ENCODE measurements at places on chromosomes 5 and 9.

GRCh38 chr5:42887097-42887496 is 75.4 kb upstream of the SELENOP start:
- no peak overlapping the region for H3K27ac ChIP-seq
- H3K4me1 ChIP-seq, result no peaks in the 10 kb centered on the region
- peaks cover 8% of the 10 kb centered on the region for H3K27me3 ChIP-seq

DNA sequence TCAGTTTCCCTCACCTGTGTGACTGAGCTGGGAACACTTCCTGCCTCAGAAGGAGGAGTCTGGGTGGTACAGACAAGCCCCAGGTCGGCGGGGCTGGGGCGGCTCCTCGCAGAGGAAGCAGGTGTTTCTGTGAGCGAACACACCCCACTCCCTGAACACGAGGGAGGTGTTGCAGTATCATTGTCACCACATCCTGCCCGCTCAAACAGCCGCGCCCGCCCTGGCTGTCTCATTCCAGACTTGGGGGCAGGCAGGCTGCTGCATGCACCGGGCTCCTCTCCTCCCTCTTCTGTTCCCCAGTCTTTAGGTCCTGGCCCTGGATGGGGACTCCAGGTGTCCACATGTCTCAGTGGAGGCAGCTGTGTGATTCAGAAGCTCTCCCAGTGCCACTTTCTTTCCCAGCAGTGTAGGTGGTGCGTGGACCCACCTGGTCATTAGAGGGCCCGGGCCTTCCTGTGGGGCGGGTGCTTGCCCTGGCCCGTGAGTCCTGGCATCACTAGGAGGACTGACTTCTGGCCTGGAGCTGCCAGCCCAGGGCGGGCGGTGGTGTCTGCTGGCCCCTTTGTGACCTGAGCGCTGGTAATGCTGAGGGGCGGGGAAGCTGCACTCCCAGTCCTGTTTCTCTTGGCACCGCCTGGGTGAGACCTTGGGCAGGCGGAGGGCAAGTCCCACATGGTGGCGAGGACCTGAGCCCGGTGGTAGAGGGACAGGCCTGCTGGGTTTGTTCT is 18.3 kb upstream of the PHYHD1 start:
- peaks cover 3% of the 10 kb centered on the region for H3K36me3 ChIP-seq
- H3K4me1 ChIP-seq, result peaks cover 7% of the 10 kb centered on the region
- H3K27ac ChIP-seq, result no peak overlapping the region
- no peaks in the 10 kb centered on the region for H3K27me3 ChIP-seq
- H3K4me3 ChIP-seq, result no peak overlapping the region

- H3K4me3 ChIP-seq, result no peak overlapping the region
- DNase-seq, result no peak
- H3K4me1 ChIP-seq, result peaks cover 27% of the 10 kb centered on the region
- H3K27ac ChIP-seq, result no peak overlapping the region
Measured at GRCh38 chr5:140216478-140217074, 41.6 kb downstream of the CYSTM1 start.

DNA sequence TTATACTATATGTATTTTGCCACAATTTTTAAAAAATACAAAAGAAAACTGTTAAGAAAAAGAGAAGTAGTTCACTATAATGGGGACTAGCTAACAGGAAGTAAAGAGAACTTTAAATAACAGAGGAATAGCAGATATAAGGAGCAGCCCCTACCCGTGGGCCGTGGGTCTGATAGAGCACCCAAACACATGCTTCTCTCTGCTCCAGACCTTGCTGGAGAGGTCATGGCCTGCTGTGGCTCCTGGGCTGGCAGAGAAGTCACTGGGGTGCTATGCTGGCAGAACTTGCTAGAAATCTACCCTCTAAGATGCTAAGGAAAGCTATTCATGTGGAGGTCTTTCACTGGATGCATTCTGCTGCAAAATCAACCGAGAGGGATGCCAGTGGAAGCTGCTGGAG is 10.0 kb upstream of the TNFAIP8 start:
- H3K27me3 ChIP-seq, result no peaks in the 10 kb centered on the region
- no peak overlapping the region for H3K27ac ChIP-seq
- H3K4me3 ChIP-seq, result no peak overlapping the region
- DNase-seq, result no peak
- H3K4me1 ChIP-seq, result peaks cover 20% of the 10 kb centered on the region

DNA sequence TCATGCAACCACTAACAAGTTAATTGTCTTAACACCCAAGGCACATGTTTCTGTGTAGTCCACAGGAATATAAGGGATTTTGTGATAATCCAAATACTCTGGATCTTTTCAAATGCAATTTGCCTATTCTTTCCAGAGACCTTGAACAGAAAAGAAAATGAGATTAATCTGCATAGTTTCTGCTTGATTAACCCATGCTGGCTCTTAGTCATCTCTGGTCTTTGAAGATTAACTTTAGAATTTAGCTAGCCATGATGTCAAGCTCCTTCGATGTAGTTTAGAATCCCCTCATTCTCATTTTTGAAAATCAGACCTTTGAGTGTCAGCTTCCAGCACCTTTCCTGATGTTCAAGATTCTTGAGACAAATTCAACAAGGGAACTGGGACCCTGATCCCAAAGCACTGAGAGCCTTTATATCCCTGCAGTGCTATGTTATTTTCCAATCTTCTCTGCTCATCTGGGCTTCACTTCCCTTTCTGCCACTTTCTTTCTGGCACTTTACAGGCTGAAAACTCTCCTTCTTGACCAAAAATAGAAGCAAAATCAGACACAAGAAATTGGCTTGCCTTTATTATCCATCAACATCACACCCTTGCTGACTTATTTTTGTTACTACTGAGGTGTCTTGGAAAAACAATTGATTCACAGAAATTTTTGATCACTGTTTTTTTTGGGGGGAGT is 155.5 kb downstream of the PALM2AKAP2 start:
- DNase-seq, result peak; percentile 74
- peaks cover 19% of the 10 kb centered on the region for H3K4me1 ChIP-seq
- no peak overlapping the region for H3K4me3 ChIP-seq
- H3K36me3 ChIP-seq, result no peaks in the 10 kb centered on the region
- no peaks in the 10 kb centered on the region for H3K27me3 ChIP-seq

GRCh38 chr9:32220750-32221149 is 163.7 kb upstream of the ACO1 start:
- no peaks in the 10 kb centered on the region for H3K36me3 ChIP-seq
- no peak overlapping the region for H3K4me3 ChIP-seq
- H3K4me1 ChIP-seq, result no peaks in the 10 kb centered on the region

GRCh38 chr5:99349787-99350186 is 421.0 kb upstream of the CHD1 start:
- DNase-seq, result no peak
- no peak overlapping the region for H3K27ac ChIP-seq
- no peaks in the 10 kb centered on the region for H3K27me3 ChIP-seq

DNA sequence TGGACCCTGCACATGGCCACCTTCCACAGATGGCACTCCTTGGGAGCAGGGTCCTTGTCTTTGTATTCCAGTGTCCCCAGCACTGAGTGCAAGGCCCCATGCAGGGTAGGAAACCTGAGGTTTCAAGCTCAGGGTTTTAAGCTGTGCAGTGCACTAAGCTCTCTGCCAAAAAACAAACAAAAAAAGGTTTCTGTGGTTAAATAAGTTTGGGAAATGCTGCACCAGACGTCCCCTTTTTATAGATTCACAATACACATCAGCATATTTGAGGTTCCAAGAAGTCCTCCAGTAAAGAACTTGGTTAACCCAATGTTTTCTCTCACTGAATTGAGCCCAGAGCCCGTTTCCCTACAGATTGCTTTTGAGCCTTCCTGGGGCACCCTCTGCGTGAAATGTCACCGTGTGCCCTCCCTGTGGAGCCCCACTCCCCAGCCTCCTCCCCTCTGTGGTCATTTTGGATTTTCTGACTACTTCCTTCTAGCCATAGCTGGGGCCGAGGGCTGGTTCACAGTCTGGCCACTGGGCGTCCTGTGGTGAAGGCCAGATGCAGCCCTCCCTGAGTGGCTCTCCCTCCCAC is 17.1 kb downstream of the DELE1 start:
- peak; percentile 64 for DNase-seq
- peaks cover 6% of the 10 kb centered on the region for H3K4me1 ChIP-seq
- H3K27ac ChIP-seq, result no peak overlapping the region
- peaks cover 16% of the 10 kb centered on the region for H3K36me3 ChIP-seq

DNA sequence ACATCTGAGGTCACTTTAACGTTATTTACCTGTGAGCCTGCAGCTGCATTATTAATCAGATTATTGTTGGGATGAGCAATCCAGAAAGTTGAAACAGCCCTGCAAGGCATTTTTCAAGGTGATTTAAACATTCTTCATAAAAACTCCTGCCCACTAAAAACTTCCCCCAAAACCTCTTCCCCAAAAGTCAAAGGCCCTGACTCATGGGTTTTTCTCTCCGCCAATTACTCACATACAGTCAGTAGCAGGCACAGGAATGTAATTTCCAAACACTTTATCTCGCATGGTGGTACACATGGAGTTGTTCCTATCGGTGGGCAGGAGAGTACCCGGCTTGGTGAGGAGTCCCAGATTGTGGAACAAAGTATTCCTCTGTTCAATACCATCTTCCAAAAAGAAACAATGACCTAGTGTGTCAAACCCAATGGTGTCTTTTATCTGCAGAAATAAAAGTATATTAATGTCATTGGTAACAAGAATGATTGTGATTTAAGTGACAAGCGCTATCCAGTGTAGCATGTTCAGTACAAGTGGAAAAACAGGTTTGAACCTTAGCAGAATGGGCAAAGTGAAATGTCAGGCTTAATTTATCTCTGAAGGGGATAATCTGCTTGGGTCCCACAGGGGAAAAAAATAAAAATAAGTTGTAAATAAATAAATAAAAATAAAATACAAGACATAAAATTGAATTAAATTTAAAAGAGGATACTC is 38.3 kb downstream of the CEMIP2 start:
- H3K4me1 ChIP-seq, result peaks cover 8% of the 10 kb centered on the region
- H3K36me3 ChIP-seq, result peaks cover 15% of the 10 kb centered on the region

- H3K27ac ChIP-seq, result no peak overlapping the region
- no peak overlapping the region for H3K4me3 ChIP-seq
- no peaks in the 10 kb centered on the region for H3K36me3 ChIP-seq
- H3K4me1 ChIP-seq, result peaks cover 37% of the 10 kb centered on the region
- DNase-seq, result peak; percentile 74
Measured at GRCh38 chr5:177476531-177477233, 3.2 kb upstream of the DBN1 start.

- H3K36me3 ChIP-seq, result no peaks in the 10 kb centered on the region
- no peak overlapping the region for H3K27ac ChIP-seq
- peaks cover 11% of the 10 kb centered on the region for H3K4me1 ChIP-seq
- DNase-seq, result peak; percentile 47
- H3K4me3 ChIP-seq, result no peak overlapping the region
Measured at GRCh38 chr9:126704157-126704891, 90.6 kb downstream of the LMX1B start.

DNA sequence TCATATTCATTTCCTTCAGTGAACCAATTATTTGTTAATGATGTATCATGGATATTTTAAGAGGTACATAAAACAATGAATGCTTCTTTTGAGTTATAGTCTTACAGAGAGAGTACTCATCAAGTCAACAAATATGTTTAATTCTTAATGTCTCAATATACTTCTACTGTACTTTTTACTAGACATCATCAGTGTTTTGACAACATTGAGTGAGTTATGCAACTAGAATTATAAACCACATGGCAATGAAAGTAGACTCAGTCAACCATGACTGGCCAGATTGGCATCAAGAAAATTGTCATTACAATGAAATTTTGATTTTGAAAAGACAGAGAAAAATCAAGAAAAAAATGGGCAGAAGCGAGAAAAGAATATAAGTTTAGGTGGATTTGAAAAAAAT is 1248.1 kb upstream of the CDH18 start:
- H3K36me3 ChIP-seq, result no peaks in the 10 kb centered on the region
- H3K4me1 ChIP-seq, result peaks cover 14% of the 10 kb centered on the region
- DNase-seq, result no peak
- no peak overlapping the region for H3K4me3 ChIP-seq
- H3K27me3 ChIP-seq, result no peaks in the 10 kb centered on the region
- H3K27ac ChIP-seq, result no peak overlapping the region

DNA sequence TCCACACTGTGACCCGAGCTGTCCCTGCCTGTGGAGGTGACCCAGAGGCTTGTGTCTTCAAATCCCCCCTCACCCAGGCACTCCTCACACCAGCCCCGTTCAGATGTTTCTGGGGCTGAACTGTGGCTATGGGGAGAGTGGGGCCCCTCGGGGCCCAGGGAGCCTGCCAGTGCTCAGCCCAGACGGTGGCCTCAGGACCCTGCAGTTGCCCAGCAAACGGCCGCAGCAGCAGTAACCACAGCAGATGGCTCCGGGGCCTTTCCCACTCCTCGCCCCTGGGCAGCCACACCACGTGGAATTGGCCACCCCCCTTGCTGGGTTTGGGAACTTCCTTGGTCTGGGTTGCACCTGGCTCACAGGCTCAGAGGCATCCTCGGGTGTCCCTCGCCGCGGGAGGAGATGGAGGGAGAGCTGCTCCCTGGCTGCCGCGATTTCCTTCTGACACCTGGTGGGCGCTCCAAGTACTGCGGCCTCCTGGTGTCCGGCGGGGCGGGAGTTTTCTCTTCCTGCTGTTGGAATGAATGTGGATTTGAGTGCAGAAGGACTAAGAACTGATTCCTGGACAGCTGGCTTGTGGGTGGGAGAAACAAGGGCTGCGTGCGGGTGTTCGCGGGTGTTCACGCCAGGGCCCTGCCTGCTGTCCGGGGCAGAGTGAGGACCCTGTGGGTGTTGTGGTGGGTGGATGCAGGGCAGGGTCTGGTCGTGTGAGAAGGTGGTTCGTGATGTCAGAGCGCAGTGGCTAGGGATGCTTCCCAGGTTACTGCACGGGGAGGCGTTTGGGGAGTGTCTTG is 97.5 kb downstream of the COL5A1 start:
- no peaks in the 10 kb centered on the region for H3K27me3 ChIP-seq
- H3K4me1 ChIP-seq, result peaks cover 5% of the 10 kb centered on the region
- DNase-seq, result no peak
- H3K36me3 ChIP-seq, result peaks cover 56% of the 10 kb centered on the region

DNA sequence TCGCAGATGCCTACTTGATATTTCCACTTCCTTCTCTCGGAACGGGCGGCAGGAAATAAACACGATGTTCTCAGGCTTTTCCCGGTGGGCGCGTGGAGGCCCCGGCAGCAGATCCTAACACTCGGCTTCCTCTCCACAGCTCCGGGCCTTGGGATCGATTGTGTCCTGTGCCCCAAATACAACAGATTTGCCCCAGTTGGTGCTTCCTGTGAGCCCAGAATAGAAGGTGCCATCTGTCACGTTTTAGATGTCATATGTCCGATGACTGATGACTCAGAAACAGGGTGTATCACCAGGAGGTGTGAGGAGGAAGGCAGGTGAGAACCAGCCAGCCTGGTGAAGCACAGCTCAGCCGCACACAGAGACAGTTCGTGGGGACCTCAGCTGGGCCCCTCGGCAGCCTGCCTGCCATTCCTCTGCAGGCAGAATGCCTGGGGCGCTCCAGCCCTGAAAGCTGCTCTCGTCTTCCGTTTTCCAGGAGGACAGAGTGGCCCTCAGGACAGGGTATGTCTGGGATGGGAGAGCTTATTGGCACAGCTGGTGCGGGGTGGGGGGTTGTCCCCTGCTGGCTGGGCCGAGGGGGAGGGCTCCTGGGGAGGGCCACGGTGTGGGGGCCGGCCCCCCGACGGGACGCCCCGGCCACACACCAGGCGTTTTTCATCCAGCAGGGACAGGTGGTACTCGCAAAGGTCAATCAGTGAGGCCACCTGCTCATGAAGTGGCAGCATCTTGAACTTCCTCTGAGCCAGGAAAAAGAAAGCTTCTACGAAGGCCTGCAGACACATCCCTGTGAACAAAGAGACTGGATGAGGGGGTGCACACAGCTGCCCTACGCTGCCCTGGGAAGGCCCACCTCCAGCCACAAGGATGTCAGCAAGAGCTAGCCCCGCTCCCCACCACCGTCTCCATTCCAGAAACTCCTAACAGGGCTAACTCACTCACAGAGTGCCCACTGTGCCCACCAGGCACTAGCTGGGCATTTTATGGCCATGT is 171.0 kb downstream of the DAB2IP start:
- peaks cover 2% of the 10 kb centered on the region for H3K27me3 ChIP-seq
- H3K4me3 ChIP-seq, result no peak overlapping the region
